ENCODE measurements at places on chromosomes 2 and 18.

GRCh38 chr18:58256316-58257080 lies 212.5 kb downstream of the NEDD4L start:
- no peak overlapping the region for H3K4me3 ChIP-seq
- no peaks in the 10 kb centered on the region for H3K36me3 ChIP-seq
- no peaks in the 10 kb centered on the region for H3K4me1 ChIP-seq
- H3K27me3 ChIP-seq, result no peaks in the 10 kb centered on the region
- no peak for DNase-seq
- H3K27ac ChIP-seq, result no peak overlapping the region

- H3K36me3 ChIP-seq, result no peaks in the 10 kb centered on the region
- H3K27me3 ChIP-seq, result no peaks in the 10 kb centered on the region
- no peak overlapping the region for H3K4me3 ChIP-seq
- DNase-seq, result no peak
Observed at GRCh38 chr2:157264099-157264498, 6.6 kb downstream of the GALNT5 start.

DNA sequence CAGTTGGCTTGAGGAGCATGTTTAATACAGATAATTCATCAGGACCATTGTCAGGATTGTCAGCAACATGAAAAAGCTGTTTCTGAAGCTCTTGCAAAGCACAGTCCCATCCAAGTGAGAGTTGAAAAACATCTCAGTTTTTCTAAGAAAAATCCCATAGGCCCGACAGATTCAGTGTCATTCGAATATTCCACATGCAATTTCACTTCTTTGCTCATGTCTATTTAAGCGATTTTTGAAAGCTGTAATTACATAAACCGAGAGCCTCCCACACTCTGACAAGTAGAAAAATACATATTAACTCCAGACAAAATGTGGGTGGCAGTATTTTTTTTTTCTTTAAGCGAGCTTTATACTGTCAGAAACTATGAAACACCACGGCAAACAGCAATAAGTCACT lies 134.7 kb upstream of the GALNT5 start:
- DNase-seq, result no peak
- no peak overlapping the region for H3K4me3 ChIP-seq
- no peak overlapping the region for H3K27ac ChIP-seq
- H3K27me3 ChIP-seq, result no peaks in the 10 kb centered on the region
- no peaks in the 10 kb centered on the region for H3K4me1 ChIP-seq
- no peaks in the 10 kb centered on the region for H3K36me3 ChIP-seq

DNA sequence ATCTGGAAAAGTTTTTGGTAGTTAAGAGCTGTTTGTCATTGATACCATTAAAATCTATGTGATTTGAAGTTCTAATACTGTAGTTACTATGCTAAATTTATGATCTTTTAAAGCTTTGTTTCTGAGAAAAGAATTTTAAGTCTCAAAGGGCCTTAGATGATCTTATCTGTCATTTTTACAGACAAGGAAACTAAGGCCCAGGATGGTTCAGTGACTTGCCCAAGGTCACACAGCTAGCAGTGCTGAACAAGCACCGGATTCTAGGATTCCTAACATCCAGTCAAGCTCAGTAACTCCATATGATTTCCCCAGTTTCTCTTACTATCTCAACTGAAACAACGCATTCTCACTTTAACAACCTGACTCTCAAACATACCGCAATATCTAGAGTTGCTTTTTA lies 37.7 kb downstream of the PELI1 start:
- H3K36me3 ChIP-seq, result peaks cover 10% of the 10 kb centered on the region
- no peak for DNase-seq
- no peaks in the 10 kb centered on the region for H3K27me3 ChIP-seq

DNA sequence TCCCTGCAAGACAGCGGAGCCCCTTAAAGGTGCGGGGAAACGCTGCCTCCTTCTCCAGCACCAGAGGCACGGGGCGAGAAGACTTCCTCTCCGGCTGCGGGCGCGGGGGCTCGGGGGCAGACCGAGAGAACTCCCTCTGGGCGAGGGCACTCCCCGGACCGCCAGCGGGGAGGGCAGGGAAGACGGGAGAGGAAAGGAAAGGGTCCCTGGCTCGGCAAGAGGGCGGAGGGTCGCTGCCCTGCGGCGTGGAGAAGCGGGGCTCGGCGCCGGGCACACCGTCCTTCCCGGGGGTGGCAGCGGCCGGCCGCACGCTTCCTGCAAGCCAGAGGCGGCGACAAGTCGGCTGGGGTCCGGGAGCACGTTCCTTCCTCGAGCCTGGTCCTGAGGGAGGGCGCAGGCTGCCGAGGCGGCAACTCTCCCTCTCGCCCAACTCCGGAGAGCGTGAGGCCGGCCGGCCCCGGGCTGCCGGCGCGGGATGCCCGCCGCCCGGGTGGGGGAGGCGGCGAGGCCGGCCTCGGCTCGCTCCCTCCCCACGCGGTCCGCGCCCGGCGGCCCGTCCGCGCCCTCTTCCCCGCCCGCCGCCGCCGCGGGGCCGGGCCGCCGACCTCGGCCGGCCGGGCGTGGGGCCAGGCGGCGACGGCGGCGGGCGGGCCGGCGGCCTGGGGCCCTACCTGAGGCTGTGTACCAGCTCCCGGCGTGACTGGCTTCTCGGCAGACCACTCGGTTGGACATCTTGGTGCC lies 1.1 kb downstream of the MEMO1 start:
- H3K4me1 ChIP-seq, result peaks cover 29% of the 10 kb centered on the region
- peak; percentile 68 for DNase-seq
- no peaks in the 10 kb centered on the region for H3K36me3 ChIP-seq
- peak overlapping the region; percentile 71 for H3K4me3 ChIP-seq

DNA sequence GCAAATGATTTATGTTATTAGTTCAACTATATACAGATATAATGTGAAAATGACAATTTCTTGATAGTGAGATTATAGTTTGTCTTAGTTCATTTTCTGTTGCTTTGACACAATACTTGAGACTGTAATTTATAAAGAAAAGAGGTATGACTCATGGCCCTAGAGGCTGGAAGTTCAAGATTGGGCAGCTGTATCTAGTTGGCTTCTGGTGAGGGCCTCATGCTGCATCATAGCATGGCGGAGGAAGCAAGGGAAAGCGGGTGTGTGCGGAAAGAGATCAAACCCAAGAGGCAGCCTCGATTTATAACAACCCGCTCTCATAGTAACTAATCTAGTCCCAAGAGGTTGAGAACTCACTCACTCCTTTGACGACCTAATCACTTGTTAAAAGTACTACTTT lies 11.4 kb downstream of the PLEKHA3 start:
- peaks cover 55% of the 10 kb centered on the region for H3K36me3 ChIP-seq
- H3K4me3 ChIP-seq, result no peak overlapping the region
- H3K27ac ChIP-seq, result no peak overlapping the region
- no peak for DNase-seq

DNA sequence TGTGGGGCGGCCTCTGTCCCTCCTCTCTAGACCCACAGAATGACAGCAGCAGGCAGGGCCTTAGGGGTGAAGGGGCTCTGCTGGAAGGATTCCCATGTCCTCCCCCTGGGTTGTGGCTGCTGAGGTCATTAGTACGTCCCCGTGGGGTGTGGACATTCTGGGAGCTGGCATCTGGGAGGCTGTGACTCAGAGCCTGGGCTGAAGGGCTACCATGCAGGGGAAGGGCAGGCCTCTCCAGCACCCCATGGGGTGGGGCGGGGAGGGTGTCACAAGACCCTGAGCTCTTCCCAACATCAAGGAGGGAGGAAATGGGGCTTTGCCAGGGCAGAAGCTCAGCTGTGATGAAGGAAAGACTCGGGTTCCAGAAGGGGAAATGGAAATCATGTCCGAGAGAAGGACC lies 105.8 kb upstream of the SMAD2 start:
- no peaks in the 10 kb centered on the region for H3K4me1 ChIP-seq
- H3K27me3 ChIP-seq, result no peaks in the 10 kb centered on the region
- no peak overlapping the region for H3K27ac ChIP-seq
- no peak for DNase-seq
- H3K4me3 ChIP-seq, result no peak overlapping the region

GRCh38 chr18:55522011-55522410 lies 66.0 kb downstream of the TCF4 start:
- H3K4me1 ChIP-seq, result no peaks in the 10 kb centered on the region
- H3K4me3 ChIP-seq, result no peak overlapping the region
- peak; percentile 56 for DNase-seq

- no peak overlapping the region for H3K4me3 ChIP-seq
- H3K36me3 ChIP-seq, result no peaks in the 10 kb centered on the region
- H3K27me3 ChIP-seq, result no peaks in the 10 kb centered on the region
Observed at GRCh38 chr2:240469239-240469636, 33.8 kb downstream of the GPC1 start.

DNA sequence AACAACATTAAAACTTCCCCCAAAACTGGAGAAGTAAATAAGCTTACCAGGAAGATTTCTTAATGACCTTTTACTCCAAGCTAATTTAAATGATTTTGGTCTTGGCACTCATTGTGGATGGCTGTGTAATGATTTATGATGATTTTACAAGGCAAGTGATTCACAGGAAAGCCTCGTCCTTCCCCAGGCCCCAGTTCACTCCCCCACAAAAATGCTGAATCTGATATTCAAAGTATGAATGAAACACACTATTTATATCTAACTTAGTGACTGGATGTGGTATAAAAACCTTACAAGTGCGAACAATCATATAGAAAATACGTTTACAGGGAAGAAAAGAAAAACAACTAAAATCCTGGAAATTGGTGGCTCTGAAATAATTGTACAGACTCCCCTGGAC lies 49.8 kb downstream of the ZNF516 start:
- peaks cover 17% of the 10 kb centered on the region for H3K36me3 ChIP-seq
- no peak overlapping the region for H3K4me3 ChIP-seq
- peaks cover 12% of the 10 kb centered on the region for H3K4me1 ChIP-seq
- no peak overlapping the region for H3K27ac ChIP-seq
